ENCODE measurements at places on chromosomes 6 and 20.

DNA sequence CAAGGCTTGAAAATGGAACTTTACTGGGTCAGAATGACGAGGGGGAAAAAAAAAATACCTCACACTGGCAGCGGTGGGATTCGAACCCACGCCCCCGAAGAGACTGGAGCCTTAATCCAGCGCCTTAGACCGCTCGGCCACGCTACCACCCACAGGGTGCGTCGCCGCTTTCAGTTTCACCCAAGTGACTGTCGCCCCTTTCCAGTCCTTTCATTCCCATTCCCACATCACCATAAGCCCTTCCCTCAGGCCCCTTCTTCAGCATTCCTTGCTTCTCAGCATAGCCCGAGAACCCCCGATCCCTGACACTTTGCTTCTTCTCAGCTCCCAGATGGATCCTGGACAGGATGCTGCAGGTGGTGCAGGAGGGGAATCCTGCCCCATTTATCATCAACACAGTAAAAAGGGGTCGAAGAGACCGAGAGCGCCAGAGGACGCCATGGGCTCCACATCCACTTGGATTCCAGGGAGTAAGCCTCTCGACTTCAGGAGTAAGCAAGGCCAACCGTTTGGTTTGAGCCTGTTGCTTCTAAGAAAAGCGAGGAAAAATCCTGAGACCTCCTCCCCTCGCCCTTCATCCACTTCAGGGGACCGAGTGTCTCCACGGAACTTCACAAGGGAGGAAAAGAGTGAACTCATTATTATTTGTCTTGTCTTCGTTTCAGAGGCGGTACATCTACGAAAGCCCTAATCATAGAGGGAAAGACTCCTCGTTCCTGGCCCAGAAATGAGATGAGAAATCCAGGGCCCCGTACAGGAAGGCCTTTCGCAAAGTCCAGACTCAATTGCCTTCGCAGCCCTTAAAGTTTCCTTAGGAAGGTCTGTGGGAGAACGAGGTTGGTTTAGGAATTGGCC lies 20.0 kb upstream of the TRIM27 start:
- peak; percentile 68 for DNase-seq

DNA sequence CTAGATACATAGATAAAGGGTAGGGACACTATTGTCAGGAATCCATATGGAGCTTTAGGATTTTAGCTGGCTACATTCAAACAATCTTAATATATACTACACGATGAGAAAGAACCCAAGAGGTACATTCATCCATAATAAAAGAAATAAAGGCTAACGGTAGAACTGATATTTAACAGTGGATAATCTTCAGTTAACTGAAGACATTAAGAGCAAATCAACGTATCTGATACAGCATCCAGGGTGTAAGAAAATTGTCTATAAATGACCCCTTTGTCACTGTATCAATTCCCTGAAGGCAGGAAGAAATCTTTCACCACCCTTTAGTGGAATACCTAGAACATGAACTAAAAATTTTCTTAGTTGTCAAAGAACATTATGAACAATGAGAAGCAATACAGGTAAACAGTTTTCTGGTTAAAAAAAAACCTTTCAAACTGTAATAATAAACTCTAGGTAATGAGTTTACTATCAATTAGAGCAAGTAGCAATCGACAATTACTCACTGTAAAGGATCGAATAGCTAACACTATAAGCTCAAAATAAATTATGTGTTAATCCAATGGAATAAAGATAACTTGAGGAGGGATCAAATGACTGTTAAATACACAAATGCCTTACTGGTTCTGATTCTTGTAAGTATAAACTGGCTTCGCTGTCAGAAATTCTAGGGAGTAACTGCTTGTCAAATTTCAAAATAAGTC lies 11.8 kb downstream of the ROMO1 start:
- DNase-seq, result no peak

DNA sequence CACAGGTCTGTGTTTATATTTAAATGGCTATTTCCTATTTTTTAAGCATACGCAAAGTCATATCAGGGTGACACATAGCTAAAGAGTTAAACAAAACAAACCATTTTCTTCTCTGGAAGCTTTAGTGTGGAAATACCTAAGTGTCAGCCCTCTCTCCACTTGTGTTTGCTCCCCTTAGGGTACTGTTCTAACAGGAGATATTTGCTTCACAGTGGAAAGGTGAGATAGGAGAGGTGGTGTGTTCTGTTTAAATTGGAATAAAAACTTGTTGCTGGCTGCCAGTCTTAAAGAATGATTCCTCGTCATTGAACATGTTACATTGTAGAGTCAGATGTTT lies 18.9 kb downstream of the PHACTR2 start:
- no peak for DNase-seq

DNA sequence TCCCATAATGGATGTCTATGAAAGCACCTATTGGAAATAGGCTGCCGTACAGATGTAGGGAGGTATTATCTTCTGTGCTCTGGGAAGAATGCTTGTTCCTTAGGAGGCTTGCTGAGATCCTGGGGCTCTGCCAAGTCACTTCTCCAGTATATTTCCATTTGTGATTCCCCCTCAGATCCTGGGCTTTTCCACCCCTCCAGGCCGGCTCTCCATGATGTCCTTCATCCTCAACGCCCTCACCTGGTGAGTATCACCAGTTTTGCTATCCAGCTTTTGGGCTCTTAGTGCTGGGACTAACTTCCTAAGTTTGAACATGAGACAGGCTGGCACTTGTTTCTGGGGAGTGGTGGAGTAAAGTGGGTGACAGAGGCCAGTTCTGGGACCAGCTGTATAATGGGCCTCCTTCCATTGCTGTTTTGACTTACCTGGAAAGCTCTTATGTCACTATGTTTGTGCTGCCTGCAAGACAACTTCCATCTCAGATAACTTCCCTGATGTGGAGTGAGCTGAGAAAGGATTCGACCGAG lies 2.6 kb downstream of the SYS1 start:
- DNase-seq, result no peak

- DNase-seq, result no peak
Measured at GRCh38 chr6:73955800-73956199, 259.8 kb downstream of the CD109 start.

DNA sequence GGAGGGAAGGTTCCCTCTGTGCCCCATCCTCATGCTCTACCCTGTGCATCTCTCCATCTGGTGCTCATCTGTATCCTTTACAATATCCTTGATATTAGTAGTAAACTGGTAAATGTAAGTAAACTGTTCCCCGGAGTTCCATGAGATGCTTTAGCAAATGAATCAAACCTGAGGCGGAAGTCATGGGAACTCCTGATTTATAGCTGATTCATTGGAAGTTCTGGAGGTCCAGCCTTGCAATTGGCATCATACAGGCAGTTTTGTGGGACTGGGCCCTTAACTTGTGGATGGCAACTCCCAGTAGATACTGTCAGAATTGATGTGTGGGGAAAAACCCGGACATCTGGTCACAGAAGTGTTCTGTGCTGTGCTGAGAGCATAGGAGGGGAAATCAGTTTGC lies 11.2 kb upstream of the SLC22A2 start:
- DNase-seq, result no peak

DNA sequence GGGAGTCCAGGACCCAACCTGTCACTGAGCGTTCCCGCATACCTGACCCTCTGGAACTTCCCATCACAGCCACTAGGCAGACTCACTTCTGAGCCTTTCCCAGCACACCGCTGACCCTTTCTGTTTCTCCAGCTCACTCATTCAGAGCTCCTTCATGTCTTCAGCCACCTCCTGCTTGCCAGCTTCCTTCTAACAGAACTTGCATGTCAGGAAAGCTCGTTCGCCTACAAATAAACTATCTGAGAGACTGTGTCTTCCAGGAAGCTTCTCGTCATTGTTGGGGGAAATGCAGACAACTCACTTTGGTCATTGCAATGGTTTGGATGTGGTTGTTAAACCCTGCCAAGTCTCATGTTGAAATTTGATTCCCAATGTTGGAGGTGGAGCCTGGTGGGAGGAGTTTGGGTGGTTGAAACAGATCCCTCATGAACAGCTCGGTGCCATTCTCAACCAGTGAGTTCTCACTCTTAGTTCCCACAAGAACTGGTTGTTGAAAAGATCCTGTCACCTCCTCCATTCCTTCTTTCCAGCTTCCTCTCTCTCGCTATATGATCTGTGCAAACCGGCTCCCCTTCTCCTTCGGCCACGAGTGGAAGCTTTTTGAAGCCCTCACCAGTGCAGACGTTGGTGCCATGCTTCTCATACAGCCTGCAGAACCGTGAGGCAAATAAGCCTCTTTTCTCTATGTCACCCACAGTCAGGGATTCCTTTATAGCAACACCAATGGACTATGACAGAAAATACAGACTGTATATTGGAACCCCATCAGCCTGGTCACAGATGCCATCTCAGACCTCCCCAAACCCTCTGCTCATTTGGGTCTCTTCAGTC lies 1.4 kb upstream of the MUC21 start:
- DNase-seq, result no peak

DNA sequence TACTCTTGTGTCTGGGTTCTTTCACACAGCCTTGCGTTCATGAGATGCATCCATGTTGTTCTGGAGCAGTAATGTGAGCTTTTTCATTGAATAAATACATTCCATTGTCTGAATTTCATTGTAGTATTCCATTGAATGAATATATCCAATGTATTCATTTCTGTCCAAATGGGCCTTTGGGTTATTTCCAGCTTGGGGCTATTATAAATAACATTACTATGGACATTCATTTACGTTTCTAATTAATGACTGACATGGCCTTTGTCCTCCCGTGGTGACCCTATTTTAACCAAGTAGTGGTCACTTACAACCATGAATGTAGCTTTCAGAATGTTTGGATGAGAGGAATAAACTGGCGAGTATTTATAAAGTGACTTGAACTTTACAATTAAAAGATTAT lies 30.1 kb upstream of the NAA20 start:
- DNase-seq, result no peak

- DNase-seq, result no peak
Measured at GRCh38 chr6:163759542-163759941, 345.0 kb downstream of the QKI start.

DNA sequence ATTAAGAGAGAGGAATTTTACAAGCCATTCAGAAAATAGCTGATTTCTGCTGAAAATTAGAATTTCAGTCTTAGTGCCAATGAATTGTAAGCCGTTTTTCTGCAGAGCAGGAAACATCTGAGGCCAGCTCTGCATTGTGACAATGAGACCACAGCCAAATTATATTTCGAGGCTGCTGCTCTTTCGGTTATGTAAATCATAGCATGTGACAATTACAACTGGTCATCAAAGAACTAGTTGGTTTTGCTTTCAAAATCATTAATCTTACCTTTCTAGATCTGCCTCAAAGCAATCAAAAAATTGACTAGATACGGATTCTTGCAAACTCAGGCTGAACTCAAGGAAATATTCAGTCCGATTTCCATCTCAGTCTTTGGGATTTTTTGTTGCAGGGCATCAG lies 33.4 kb upstream of the INSM1 start:
- DNase-seq, result no peak

DNA sequence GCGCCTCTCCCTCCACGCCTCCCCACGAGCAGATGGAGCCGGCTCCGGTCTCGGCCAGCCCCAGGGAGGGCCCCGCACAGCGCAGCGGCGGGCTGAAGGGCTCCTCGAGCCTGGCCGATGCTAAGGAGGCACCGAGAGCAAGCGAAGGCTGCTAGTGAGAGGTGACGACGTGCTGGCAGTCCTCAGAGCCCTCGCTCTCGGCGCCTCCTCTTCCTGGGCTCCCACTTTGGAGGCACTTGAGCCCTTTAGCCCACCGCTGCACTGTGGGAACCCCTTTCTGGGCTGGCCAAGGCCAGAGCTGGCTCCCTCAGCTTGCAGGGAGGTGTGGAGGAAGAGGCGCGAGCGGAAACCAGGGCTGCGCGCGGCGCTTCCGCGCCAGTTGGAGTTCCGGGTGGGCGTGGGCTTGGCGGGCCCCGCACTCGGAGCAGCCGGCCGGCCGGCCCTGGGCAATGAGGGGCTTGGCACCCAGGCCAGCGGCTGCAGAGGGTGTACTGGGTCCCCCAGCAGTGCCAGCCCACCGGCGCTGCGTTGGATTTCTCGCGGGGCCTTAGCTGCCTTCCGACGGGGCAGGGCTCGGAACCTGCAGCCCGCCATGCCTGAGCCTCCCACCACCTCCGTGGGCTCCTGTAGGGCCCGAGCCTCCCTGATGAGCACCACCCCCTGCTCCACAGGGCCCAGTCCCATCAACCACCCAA lies 2.5 kb upstream of the TMEM14C start:
- peak; percentile 47 for DNase-seq

DNA sequence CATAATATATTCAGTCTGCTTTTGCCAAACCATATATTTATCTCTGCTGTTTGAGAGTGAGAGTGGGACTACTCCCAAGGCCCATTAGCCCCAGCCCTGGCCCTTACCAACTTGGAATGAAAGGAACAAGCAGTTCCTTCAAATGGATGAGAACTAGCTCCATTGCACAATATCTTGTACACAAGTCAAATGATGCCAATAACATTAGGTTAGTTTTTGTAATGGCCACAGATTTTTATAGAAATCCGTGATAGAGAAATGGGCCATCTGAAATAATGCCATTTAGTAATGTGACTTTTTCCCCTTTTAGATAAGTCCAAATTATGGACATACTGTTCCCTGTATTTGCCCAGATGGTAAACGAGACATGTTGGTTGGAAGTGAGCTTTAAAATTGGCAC lies 117.0 kb downstream of the MAP3K7 start:
- no peak for DNase-seq

- DNase-seq, result no peak
Measured at GRCh38 chr6:161271343-161272030, 2.4 kb downstream of the AGPAT4 start.

GRCh38 chr20:58618351-58619076 lies 32.6 kb upstream of the STX16 start:
- no peak for DNase-seq

- no peak for DNase-seq
Measured at GRCh38 chr20:5667705-5668528, 82.3 kb upstream of the SHLD1 start.

DNA sequence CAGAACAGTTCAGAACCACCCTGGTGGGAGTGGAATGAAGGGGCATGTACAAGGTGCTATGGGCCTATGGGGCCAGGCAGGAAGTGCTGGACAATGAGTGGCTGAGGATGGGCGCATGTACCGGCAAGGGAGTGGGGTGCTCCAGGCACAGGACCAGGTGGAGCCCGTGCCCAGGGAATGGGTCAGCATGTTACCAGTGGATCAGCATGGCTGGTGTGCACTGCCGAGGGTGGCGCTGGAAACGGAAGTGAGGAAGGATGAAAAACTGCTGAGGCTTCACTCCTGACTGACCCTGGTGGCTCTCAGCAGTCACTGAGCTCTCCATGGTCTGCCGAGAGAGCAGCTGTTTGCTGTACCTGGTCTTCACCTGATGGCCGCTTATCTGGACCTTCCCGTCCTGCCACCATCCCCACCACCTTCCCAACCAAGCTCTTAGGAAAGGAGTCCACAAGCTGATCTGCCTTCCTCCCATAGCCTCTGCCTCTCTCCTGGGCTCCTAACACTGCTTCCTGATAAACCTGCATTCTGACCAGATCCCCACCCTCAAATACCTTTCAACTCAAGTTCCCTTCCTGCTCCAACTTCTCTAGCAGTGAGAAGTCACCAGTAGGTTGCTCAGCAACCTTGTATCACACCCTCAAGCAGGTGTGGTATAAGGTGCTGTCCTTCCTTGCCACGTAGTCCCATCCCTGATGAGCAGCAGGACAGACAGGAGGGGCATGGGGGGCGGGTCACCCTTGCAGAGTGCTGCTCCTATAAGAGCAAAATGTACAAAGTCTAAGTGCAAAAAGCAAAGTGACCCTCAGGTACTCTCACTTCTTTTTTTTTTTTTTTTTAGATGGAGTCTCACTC lies 7.1 kb downstream of the UQCC2 start:
- DNase-seq, result no peak

Measured in stimulated activated CD4-positive, alpha-beta T cell treated with anti-CD3 and anti-CD28 coated beads, Interleukin-1b, Interleukin-23, amount 100 ng/mL, for 4 hours (primary cell).